ENCODE measurements at places on chromosomes 11 and 22.

- peak; percentile 47 for DNase-seq
Measured at GRCh38 chr11:87722756-87723565, 452.3 kb downstream of the RAB38 start.

- no peak for DNase-seq
Measured at GRCh38 chr11:30107899-30108298, 91.1 kb upstream of the KCNA4 start.

- no peak for DNase-seq
Measured at GRCh38 chr11:931385-931784, 5.7 kb downstream of the AP2A2 start.

GRCh38 chr11:62694455-62695167, 5.3 kb upstream of the LRRN4CL start:
- DNase-seq = peak; percentile 76

- DNase-seq = no peak
Measured at GRCh38 chr22:20569059-20570058, 61.9 kb downstream of the MED15 start.

GRCh38 chr11:37406651-37407050, 808.6 kb upstream of the RAG2 start:
- DNase-seq = no peak

DNA sequence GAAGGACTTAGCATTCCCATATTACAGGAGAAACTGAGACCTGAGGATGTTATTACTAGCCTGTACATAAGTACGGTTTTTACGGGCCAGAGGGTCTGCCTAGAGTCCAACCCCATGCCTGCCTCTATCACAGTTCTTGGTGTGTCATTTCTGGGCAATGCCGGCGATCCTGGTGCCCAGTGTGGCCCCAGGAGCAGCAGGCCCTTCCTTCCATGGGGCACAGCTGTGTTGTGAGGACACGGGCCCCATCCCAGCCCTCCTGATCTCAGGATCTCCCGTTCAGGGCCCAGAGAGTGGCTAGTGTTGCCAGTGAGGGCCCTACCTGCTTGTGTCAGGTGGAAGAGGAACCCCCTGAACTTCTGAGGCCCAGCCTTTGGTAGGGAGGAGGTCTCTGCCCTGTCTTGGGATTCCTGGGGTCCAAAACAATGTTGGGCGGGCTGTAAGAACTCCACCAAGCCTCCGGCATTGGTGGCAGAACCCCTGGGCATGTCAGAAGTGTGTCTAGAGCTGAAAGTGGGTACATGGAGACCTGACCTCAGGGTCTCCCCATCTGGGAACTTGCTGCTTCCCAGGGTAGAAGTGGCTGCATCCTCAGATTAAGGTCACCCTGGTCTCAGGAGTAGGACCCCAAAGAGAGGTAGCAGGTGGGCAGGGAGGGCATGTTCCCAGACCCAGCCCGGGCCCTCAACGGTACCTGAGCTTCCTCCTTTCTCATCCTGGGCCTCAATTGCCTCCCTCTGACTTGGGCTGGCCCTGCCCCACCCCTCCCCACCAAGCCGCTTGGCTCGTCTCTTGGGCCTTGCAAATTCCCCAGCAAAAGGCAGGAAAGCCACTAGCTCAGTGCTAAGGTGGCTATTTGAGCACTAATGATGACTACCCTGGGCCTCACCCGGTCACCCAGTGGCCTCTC, 74.6 kb upstream of the KCNQ1OT1 start:
- DNase-seq = no peak

DNA sequence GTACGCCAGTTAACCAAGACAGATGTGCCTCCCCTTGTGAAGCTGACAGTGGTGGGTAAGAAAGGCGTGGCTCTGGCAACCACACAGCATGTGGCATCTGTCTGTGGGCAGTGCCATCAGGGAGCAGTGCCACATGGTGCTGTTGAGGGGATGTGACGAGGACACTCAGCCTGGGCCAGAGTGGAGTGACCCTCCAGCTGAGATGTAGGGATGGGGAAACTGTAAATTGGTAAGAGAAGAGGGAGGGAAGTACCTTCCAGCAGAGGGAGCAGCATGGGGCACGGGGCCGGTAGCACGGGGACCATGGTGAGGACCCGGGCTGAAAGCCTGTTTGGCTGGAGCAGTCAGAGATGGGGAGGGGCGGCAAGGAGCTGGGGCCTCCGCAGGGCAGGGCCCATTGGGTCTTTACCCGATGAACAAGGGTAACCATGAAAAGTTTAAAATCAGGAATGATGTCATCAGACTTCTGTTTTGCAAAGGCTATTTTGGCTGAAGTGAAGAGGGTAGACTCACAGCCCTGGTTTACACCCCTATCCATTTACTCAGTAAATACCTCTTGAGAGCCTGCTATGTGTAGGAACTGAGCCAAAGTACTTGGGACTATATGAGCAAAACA, 10.4 kb downstream of the TMPRSS6 start:
- peak; percentile 13 for DNase-seq

Data from OCI-LY7 (cell line).